Stimulated activated CD4-positive, alpha-beta T cell treated with anti-CD3 and anti-CD28 coated beads, Interleukin-1b, Interleukin-23, amount 100 ng/mL, for 1 hour (primary cell): ENCODE measurements at places on chromosomes 1 and 21.

- no peak for DNase-seq
Observed at GRCh38 chr1:193514397-193514796, 328.0 kb upstream of the B3GALT2 start.

GRCh38 chr1:66226985-66227384, 307.0 kb upstream of the SGIP1 start:
- DNase-seq, result no peak

DNA sequence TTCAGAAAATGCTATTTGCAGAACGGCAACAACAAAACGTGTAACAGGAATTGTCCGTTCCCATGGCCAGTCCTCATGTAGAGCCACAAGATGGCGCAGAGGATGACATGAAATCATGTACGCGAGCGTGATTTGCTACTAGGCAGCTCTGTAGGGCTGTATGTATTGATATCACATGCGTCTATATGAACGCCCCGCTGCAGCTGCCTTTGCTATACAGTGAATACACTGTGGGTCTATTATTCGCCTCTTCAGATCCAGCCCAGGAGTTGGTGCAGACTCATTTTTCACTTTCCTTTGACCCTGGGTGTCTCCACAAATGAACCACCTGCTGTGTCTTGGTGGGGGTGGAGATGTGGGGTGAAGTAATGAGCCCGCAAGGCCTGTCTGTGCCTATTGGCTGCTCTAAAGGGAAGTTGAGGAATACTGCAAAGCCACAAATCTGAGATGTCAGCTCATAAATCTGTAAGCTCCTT, 361.5 kb downstream of the KIF26B start:
- no peak for DNase-seq

GRCh38 chr21:31895077-31895835, 22.4 kb downstream of the HUNK start:
- no peak for DNase-seq

GRCh38 chr21:29277442-29277841, 21.3 kb upstream of the BACH1 start:
- DNase-seq, result no peak

GRCh38 chr1:24850328-24850920, 79.7 kb downstream of the RUNX3 start:
- no peak for DNase-seq

GRCh38 chr1:85048296-85049064, at the start of gene MCOLN3:
Gene MCOLN3 (minus strand): TSS chr1:85048500. CDS start chr1:85045360, 3,140 bp downstream.
- DNase-seq, result no peak

- DNase-seq, result no peak
Observed at GRCh38 chr1:26999440-26999987, 6.0 kb downstream of the TRNP1 start.

DNA sequence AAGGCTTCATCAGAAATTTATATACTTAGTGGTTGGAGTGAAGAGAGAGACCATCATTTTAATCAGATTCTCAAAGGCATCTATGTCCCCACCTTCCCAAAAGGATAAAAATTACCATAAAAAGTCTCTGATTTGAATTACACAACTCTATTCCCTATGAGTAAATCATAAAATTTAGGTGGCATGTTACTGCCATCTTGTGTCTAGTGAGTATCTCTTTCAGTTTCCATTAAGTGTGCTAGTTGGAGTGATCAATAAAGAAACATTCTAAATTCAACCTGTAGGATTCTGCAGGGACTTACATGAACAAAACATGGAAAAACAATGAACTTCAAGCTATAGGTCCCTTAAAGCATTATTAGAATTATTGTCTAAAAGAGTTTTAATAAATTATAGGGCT, 655.4 kb downstream of the LTN1 start:
- no peak for DNase-seq

GRCh38 chr1:246748867-246749266, 24.7 kb downstream of the SCCPDH start:
- DNase-seq, result no peak

- DNase-seq, result no peak
Observed at GRCh38 chr1:239386453-239387303, at the start of gene CHRM3. Gene CHRM3 (plus strand): TSS chr1:239386568. CDS start chr1:239907452, 520,884 bp downstream.

DNA sequence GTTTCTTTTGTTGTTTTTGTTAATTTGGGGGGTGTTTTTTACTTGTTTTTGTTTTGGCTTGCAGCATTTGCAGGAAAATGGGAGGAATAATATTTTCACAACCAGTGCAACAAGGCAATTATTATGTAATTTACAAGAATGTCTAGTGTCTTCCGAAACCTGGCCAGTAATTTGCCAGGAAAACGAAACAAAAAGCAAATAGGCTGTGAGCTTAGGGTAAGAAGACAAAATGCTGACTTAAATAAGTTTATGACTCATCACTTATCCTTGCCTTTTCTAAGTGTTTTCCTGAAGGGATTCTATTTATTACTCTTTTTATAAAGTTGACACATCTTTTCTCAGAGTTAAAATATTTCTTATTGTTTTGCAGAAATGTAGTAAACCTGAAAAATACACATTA, 49.8 kb downstream of the KCNT2 start:
- DNase-seq, result no peak

DNA sequence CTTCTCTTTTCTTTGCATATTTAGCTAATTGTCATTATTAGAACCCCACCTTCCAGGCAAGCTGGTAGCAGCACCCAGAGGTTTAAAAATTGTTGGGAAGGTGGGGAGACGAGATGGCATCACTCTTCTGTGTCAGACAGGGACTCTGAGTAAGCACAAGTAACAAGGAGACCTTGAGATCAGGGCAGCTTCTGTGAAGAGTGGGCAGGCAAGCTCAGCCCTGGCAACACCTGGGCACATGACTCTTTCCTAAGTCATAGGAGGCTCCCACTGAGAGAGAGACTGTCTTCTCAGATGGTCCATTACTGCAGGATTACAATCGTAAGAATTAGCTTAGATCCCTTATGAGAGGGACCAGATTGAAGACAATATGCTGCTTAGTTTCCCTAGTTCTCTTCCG, 183.5 kb downstream of the BRINP2 start:
- no peak for DNase-seq

DNA sequence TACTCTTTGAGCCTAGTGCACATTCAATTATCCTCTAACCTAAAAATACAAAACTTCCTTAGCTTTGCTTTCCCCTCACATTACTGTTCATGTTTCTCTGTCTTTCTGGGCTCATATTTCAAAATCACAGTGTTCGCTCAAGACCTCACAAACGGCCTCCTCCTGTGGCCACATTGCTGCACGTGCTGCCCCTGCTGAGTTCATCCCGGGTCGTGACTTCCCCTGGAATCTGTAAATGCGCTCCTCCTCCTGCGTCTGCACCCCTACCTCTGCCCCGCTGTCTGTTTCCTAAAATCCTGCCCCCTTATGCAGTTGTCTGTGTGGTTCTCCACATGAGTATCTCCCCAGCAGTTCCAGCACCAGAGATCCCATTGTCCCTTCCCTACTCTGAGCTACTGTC, 45.5 kb upstream of the RAVER2 start:
- no peak for DNase-seq

- no peak for DNase-seq
Observed at GRCh38 chr1:230249695-230250480, 176.2 kb downstream of the PGBD5 start.
